ENCODE measurements at places on chromosomes 6 and 20.

DNA sequence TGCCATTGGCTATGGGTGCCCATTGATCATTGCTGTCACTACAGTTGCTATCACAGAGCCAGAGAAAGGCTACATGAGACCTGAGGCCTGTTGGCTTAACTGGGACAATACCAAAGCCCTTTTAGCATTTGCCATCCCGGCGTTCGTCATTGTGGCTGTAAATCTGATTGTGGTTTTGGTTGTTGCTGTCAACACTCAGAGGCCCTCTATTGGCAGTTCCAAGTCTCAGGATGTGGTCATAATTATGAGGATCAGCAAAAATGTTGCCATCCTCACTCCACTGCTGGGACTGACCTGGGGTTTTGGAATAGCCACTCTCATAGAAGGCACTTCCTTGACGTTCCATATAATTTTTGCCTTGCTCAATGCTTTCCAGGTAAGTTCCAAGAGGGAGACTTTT is 16.4 kb downstream of the ADGRF4 start:
- DNase-seq, result no peak

- peak; percentile 25 for DNase-seq
Measured at GRCh38 chr20:47241345-47241781, 115.1 kb downstream of the ZMYND8 start.

GRCh38 chr6:13924146-13924948 is 405 bp upstream of the RNF182 start:
- DNase-seq, result peak; percentile 15

- DNase-seq, result no peak
Measured at GRCh38 chr6:63267046-63267445, 52.7 kb downstream of the LGSN start.

DNA sequence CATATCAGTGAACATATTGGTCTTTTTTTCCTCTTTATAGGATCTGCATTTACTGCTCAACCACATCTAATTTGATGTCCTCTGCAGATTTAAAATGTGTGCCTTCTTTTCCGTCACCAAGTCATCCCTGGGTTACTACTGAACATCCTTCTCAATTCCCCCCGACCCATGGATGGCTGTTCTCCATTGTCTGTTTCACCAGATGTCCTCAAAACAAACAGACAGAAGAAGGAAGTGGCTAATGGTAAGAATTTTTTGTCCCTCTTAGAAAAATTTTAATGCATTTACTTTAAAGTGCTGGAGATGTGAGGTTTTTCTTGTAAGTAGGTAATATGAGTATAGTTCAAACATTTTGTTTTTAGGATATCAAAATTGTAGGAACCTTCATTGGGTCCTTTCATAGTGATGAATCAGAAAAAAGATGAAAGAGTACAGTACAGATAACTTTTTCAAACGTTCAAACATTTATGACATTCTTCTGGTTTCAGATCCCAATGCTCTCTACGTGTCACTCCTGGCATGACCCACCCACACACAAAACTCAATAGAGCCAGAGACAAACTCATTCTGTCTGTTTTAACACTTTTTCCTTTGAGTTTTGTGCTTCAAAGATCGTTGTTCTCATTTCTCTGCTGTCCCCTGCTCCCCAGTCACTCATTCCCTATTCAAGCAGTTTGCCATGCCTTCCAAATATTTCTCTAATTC is 276.4 kb downstream of the PRL start:
- no peak for DNase-seq

DNA sequence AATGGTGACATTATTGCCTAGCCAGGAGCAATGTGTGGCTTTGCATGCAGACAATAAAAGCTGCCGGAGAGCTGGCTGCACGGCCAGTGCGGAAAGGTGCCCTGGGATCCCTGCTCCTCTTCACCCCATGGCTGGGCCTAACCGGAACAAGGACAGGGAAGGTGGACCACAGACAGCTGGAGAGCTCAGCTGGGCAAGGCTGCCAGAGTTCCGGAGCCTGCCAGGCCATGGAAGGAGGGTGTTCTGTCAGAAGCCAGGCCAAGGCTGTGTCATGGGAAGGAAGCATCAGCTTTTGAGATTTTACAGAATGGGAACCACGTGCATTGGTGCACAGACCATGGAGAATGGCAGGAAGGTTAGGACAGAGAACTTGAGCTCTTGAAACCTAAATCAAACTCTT is 25.0 kb downstream of the MAP1LC3A start:
- no peak for DNase-seq

DNA sequence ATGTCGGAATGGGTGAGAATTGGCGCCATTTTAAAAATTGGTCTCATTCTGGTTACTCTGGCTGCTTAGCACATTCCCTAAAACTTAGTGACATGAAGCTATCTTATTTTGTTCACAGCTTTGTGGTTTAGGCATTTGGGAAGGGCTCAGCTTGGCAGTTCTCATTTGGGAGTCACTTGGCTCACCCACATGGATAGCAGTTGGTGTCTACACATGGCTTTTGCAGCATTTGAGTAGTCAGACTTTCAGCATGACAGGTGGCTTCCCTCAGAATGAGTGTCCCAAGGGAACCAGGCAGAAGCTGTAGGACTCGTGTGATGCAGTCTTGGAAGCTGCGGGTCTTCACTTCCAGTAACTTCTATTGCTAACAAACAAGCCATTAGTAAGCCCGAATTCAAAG is 64.6 kb downstream of the UST start:
- DNase-seq, result no peak

DNA sequence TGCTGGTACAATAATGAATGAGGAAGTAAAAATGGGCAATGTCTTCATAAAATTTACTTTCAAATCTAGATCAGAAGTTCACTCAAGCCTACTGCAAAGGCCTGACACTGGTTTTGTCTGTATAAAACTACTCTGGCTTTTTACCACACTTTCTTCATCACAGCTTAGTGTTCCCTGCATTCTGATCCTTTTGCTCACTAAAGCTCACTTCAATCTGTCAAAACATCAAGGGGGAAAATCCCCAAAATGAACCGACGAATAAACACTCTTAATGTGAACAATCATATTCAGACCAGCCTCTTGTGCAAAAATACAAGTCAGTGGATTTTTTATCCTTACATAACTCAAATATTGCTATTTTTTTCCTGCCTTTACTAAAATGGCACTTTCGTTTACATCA is 98.5 kb downstream of the PRDM1 start:
- no peak for DNase-seq

DNA sequence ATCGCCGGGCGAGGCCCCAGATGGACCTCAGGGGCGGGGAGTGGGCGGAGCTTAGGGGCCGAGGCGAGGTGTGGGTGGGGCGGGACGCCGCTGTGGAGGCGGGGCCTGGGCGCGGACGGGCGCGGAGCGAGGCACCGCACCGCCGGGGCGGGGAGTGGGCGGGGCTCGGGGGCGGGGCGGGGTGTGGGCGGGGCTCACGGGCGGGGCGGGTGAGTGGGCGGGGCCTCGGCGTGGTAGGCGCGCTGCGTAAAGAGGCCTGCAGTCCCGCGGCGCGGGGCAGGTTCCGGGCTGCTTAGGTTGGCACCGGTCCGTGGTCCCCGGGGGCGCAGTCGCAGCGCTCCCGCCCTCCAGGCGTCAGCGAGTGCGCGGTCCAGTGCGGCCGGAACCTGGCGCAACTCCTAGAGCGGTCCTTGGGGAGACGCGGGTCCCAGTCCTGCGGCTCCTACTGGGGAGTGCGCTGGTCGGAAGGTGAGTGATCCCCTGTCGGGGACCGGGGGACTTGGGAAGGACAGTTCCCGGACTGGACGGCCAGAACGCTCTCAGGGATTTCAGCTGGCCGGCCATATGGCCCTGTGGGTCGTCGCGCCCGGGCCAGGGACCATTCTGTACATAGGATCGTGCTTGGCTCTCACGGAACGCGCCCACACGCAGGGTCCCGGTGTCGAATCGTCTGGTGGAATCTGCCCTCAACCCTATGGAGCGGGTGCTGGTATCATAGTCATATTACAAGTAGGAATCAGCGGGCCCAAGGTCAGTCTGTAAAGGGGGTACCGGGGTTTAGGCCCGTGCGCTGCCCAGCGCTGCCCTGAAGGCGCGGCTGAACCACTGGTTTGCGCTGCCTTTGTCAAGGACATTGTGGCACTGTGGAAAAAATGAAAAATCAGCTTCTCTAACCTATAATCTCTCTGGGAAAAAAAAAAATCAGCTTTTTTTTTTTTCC is at the start of gene NQO2:
TSS of gene NQO2 (plus strand) at position 277 of the 940 bp plus-strand sequence. CDS start 6,659 bp downstream, outside the sequence.
- peak; percentile 94 for DNase-seq

DNA sequence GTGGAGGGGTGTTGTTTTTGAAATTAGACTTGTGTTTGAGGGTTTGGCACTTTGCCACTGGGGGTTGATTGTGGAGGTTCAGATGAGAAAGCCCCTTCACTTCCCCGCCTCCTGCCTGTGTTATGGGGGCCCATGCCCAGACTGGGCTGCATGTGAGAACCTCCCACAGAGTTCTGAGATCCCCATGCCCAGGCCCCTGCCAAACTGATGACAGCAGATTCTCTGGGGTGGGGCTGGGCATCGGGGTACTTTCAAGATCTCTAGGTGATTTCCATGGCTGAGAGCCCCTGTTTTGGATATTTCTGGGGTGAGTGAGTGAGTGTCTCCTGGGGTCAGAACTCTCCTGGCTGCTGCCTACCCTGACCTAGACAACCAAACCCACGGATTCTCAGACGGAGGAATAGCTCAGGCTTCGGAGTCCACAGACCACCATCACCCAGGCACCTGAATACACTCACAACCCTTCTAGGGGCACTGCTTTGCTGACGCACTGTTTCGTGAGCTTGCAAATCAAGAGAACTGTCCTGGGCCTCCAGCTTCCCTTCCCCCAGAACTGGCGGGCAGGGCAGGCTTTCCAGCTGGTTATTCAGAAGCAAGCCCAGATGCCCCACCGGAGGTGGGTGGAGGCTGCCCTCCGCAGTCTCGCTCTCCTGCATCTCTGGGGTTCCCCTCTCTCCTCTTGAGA is 6.3 kb downstream of the BCAS1 start:
- DNase-seq, result no peak

GRCh38 chr20:19885939-19886660 is 128.0 kb downstream of the RIN2 start:
- peak; percentile 83 for DNase-seq

Measured in mucosa of gallbladder (tissue), 1 donor.